ENCODE measurements at places on chromosomes 4 and X.

- DNase-seq, result no peak
Measured at GRCh38 chr4:168487282-168488035, 7.2 kb upstream of the DDX60L start.

DNA sequence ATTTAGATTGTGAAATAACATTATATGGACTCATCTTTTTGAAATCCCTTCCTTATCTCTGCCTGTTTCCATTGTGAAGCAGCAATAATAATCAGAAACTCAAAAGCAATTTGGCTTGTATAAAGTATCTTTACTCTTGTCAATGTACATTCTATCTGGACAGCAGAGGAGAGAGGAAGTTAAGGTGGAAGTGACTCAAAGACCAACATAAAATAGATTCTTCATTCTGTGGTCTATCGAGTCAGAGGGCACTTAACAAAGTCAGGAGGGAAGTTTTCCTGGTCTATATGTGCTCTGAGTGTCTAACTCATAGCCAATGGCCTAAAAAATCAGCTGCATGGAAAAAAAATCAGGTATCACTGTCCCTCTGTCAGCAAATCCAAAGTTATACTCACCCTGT, 155.5 kb downstream of the EMCN start:
- no peak for DNase-seq

DNA sequence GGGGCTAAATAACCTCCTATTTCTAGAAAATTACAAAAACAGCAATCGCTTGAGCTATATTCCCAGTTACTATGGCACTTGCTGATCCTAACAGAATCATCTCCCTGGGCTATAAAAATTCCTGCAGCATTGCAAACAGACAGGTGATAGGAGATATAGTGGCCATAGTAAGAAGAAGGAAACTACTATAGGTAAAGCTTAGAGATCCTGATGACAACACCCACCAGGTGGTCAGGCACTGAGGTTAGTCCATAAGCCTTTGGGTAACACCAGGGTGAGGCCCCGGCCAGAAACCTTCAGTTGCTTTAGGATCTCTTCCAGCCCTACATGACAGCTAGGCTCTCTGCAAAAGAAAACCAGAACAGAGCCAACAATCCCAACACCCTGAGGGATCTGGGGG, 197.9 kb upstream of the PPP1R2C start:
- DNase-seq, result no peak

GRCh38 chrX:16199343-16199742, 32.1 kb downstream of the MAGEB17 start:
- peak; percentile 45 for DNase-seq

DNA sequence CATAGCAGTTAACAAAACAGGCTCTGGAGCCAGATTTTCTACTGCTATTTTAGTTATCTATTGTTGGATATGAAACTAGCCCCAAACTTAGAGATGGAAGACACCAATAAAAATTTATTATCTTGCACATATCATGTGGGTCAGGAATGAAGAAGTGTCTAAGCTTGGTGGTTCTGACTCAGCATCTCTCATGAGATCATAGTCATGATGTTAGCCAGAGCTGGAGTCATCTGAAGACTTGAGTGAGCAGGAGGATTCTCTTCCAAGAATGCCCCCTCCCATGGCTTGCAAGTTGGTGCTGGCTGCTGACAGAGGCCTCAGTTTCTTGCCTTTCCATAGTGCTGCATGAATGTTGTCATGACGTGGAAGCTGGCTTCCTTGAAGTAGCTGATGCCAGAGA, 68.2 kb upstream of the TAPT1 start:
- DNase-seq, result no peak

- peak; percentile 64 for DNase-seq
Measured at GRCh38 chr4:13542577-13543031, 1.7 kb downstream of the NKX3-2 start.

DNA sequence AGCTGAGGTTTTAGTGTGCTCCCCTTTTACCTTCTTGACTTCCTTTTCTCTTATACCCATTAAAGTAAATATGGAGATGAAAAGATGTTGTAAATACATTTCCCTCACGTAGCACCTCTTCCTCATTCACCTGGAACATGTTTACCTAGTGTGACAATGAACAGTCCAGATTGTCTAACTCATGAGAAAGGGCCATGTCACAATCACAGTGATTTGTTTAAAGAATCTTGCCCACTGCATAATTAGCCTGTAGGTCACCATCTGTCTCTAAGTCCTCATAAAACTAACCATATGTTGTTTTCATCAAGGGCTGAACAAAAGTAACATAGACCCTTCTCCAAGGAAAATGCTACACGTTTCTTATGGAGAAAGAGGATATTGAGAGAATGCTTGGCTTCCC, 85.7 kb downstream of the TSPAN5 start:
- no peak for DNase-seq

DNA sequence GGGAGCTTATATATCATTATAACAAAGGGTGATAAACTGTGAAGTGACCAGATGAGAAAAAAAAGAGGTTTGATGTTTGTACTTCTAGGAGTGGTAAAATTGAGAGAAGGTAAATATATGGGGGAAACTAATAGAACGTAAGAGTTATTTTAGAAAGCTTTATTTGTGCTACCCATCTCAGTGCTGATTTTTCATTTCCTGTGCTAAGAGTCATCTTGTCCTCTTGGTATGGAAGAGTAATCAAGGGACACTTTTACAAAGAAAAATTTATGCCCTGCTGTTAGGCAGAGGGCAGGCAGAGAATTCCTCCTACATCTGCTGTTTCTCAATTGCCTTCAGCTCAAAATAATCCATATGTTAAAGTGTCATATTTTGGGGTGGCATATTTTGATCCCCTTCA, 49.6 kb upstream of the BMP2K start:
- no peak for DNase-seq

DNA sequence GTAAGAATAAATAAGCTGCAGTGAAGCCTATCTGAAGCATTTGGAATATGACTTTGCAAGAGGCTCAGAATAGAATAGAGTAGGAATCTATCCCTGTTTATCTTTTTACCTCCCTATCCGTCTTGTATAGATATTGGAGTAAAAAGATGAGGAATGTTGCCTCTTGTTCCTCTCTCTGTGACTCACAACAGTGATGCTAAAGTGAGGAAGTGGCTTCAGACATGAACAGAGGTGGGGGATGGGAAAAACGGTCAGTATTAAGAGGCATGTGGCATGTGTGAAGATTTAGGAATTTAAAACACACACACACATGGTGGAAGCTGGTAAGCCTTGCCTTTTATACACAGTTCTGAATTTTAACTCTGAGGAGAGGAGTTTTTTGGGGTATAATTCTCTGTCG, 3.8 kb upstream of the DCAF4L1 start:
- DNase-seq, result no peak

Data from endodermal cell (in vitro differentiated cells).